Stimulated activated CD4-positive, alpha-beta T cell treated with anti-CD3 and anti-CD28 coated beads, Interleukin-1b, Interleukin-23, amount 100 ng/mL, for 1 hour (primary cell): ENCODE measurements at places on chromosomes 7 and 10.

DNA sequence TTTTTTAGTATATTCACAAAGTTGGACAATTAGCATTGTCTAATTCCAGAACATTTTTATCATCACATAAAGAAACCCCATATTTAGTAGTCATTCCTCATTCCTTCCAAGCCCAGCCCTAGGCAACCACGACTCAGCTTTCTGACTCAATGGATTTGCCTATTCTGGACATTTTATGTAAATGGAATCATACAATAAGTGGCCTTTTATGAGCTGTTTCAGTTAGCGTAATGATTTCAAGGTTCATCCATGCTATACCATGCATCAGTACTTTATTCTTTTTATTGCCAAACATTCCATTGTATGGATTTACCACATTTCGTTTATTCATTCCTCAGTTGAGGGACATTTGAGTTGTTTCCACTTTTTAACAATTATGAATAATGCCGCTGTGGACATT is 249.2 kb downstream of the DYNC1I1 start:
- DNase-seq: no peak

DNA sequence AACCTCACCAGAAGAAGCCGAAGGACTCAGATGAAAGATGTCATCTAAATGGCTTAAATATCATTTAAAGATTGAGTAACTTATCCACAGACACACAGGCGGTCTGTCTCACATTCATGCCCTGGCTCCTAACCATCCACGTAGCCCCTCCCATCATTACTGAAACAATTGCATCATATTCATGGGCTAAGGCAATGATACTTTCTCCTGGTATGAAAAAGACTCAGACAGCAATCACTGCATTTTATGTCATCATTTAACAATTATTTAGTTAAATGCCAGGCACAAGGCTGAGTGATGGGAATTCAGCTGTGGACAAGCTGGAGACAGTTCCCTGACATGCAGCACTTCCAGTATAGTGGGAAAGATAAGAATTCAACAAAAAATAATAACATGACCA is 11.2 kb upstream of the TECTB start:
- no peak for DNase-seq

GRCh38 chr7:149023662-149024061 is 4.6 kb downstream of the PDIA4 start:
- DNase-seq: no peak

- no peak for DNase-seq
Observed at GRCh38 chr7:21256310-21256877, 171.5 kb upstream of the SP4 start.

DNA sequence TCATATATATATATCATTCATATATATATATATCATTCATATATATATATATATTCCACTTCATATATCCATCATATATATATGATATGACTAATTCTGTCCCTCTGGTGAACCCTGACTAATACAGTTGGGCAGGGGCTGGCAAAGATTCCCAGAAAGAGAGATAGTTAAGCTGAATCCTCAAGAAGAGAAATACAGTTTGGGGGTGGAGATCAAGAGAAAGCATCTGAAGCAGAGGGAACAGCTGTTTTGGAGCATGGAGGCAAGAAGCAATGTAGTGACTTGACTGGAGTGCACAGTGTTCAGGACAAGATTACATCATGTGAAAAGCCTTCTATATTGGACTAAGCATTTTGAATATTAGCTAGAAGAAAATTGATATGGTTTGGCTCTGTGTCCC is 540.7 kb downstream of the MAGI2 start:
- DNase-seq: no peak

GRCh38 chr7:2203766-2204300 is 28.9 kb downstream of the MAD1L1 start:
- DNase-seq: no peak

DNA sequence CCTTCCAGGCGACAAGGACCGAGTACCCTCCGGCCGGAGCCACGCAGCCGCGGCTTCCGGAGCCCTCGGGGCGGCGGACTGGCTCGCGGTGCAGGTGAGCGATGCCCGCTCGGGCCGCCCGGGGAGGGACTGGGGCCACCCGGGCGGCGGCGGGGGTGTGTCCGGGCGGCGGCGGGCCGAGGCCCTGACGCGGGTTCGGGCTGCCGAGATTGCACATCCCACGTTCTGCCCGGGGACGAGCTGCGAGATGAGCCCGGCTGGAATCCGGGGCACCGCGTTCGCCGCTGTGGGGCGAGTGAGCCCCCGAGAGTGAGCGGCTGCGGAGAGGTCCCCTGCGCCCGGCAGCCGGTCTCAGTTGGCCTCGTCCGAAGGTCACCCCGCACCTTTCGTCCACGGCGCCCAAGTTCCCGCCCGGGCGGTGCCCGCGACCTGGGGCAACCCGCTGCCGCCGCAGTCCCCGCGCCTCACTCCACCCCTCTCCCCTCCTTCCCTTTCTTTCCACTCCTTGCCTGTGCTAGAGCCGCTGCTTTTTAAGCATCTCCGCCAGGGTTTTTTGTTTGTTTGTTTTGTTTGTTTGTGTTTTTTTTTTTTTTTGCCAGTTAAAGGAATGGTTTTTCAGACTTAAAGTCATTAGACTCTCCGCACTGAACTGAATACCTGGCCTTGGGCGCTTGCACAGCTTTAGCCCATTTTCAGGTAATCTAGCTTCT is 515 bp downstream of the RALA start:
- DNase-seq: no peak

GRCh38 chr10:7409045-7409731 is 1.6 kb downstream of the SFMBT2 start:
- no peak for DNase-seq

DNA sequence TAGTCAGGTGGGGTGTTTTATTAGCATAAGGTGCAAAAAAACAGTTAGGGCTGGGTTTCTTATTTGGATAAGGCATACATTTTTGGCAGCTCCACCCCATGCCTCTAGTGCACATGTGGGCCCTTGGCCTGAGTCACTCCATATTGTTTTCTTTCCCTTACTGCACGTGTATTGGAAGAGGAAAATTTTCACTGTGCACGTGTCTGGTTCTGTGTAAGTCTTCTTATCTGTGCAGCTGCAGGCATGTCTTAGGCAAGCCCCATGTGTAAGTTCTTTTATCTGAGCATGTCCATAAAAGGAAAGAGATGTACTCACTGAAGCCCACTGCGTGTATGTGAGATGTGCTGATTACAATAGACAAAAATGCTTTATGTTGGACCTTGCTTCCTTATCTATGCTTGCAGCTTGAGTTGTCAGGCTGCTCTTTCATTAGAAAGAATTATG is 540.3 kb upstream of the IGFBP3 start:
- no peak for DNase-seq

DNA sequence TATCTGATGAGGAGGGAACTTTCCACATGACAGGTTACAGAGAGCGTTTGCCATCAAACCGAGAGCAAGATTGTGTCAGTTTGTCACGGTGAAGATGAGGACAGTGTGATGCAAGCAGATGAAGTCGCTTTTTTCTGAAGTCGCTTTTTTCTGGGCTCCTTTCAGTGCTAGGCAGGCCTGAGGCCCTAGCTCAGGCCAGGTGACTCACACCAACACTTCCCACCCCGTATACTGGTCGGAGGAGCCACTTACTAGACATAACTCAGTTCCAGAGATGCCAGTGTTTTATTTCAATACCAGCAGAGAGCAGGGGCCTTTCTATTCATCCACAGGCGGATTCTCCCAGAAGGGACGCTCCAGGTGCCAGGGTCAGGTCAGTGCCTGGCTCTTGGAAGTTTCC is 58.9 kb downstream of the SFMBT2 start:
- no peak for DNase-seq
